ENCODE measurements at places on chromosomes 16 and 17.

- DNase-seq = no peak
These were observed 100.5 kb downstream of the XYLT1 start for GRCh38 chr16:17370223-17370707.

DNA sequence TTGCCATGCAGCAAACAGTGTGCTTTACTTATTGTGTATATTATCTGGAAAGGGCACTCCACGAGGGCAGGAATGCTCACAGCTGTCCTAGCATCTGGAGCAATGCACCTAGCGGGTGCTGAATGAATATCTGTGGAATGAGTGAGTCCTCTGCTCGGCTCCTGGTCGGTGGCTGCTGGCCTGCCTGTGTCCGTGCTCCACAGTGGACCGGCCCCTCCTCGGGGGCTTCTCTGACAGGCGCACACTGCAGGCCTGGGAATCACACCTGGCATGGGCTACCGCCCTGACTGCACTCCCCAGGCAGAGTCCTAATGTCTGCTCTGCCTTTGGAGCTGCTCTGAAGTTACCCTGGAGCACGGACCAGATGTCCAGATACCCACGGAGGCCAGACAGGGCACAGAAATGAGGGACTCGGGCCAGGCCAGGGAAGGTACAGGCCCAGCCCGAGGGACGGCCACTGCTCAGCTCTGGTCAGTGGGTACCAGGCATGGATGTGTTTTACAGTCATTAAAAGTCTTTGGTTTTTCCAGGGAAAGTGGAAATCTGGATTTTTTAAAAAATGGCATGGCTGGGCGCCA lies 21.1 kb upstream of the AKTIP start:
- no peak for DNase-seq

DNA sequence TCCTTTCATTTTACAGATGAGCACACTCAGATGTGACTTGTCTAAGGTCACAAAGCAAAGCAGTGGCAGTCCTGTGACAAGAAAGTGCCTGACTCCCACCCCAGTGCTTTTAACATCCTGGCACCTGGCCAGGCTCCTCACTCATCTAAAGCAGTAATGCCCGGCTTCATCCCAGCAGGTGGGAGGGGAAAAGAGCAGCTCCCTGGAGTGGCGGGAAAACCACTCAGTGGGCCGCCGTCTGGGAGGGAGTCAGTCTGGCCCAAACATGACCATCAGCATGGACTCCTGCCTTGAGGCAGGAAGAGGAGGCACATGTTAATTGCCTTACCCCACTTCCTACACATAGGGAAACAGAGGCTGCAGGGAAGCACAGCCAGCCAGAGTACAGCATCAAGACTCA lies 2.6 kb downstream of the PCGF2 start:
- no peak for DNase-seq

DNA sequence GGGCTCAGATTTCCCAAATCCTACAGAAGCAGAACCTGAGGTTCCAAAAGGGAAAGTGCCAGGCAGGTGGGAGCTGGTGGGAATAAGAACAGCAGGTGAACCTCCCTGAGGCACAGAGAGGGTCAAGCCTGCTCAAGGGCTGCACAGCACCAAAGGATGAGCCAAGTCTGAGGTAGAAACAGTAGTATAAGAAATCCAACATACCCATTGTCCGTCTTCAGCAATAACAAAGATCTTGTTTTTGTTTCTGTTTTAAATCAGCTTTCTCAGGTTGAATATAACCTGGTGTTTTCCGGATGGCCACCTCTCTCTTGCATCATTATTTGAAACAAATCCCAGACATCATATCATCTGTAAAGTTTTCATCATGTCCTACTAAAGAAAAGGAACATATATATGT lies 10.6 kb upstream of the CES3 start:
- no peak for DNase-seq

GRCh38 chr17:71850812-71851211 lies 270.0 kb upstream of the SOX9 start:
- DNase-seq = no peak

GRCh38 chr17:2250140-2251095 lies 53.2 kb downstream of the SMG6 start:
- DNase-seq = no peak

DNA sequence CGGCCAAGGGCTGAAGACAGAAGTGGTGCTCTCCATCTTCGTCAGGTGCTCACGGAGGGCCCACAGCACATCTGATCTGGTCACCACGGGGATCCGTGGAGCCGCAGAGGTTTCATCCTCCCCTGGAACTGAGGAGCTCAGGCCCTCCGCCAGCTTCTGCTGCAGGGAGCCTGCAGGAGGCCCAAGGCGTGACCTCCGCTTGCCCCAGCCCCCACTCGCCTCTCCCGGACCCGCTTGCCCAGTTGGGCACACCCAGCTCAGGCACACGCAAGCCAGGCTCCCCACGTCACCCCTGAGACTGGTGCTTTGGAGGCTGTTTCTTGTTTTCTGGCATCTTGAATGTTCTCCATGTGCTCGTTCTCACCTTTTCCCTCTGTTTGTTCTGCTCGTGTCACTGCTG lies 39.4 kb upstream of the CHMP6 start:
- no peak for DNase-seq

DNA sequence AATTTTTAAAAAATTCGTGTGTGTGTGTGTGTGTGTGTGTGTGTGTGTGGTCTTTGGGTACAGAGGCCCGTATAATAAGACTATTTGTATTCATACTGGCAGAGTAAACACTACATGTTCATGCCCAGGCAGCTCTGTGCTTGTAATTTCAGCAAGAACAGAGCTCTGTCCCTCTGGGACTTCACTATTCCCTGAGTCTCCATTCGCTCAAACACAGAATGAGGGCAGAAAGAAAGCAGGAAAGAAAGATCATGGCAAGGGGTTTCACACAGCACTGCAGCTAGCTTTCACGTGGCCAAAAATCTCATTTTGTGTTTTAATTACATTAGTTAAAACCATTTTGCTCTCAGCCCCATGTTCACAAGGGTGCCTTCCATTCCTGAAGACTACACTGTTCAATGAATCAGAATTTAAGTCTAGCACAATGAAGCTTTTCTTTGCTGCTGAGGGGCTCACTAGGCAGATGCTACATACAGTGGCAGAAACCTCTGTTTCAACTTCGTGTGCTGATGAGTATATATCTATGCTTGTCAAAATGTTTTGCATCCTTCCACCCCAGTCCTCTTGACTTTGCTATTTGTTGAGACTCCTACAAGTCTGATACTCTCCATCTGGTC lies 198.4 kb upstream of the C17orf78 start:
- DNase-seq = no peak

DNA sequence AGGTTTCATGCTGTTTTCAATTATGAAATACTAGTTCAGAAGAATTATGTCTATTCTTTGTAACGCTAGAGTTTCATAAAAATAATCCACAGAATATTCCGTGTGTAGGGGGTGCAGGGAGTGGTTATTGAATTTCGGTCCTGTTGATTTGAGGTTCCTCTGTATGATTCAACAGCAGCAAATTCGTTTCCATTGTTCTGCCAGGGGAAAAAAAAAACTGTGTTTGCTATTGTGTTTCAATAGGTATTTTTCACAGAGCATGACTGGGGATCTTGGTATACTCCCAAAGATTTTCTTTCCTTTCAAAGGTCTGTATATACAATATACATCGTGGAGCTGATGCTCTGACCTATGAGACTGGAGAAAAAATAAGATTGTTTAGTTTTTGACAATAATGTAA lies 15.8 kb downstream of the SHISA9 start:
- DNase-seq = no peak

DNA sequence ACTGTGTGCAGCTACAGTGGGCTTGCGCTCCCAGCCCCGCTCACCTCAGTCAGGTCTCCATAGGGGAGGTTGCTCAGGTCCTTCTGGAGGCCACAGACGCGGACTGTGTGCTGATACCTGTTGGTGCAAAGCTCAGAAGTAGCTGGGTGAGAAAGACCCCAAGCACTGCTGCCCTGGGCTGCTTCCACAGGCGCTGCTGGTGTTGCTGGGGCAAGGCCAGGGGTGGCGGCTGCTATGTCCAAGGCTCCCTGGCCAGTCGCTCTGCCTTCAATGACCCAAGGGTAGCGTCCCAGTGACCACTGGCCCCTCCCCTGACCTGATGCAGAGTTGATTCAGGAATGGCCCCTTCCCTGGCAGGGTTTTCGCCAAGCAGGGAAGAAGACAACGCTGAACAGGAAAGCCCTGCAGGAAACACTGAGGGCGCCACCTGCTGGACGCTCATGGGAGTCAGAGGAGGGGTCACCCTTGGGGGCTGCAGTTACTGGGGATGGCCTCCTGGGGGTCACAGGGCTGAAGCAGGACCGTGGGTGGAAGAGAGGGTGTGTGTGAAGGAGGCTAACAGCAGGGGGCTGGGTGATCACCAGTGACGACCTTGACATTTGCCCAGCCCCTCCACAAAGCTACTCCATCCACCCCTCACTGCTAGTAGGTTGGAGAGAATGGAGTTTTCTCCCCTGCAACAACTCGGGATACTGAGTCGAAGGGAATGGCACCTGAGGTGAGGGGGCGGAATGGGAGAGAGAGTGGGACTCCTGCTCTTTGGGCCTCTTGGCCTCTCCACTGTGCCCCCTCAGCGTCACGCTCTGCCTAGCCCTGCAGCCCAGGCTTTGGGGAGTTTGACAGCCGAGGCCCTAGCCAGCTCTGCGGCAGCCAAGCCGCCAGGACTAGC lies 38.3 kb downstream of the ABCC12 start:
- peak; percentile 54 for DNase-seq

- DNase-seq = peak; percentile 79
These were observed 80.7 kb downstream of the PLD6 start for GRCh38 chr17:17125136-17126084.

DNA sequence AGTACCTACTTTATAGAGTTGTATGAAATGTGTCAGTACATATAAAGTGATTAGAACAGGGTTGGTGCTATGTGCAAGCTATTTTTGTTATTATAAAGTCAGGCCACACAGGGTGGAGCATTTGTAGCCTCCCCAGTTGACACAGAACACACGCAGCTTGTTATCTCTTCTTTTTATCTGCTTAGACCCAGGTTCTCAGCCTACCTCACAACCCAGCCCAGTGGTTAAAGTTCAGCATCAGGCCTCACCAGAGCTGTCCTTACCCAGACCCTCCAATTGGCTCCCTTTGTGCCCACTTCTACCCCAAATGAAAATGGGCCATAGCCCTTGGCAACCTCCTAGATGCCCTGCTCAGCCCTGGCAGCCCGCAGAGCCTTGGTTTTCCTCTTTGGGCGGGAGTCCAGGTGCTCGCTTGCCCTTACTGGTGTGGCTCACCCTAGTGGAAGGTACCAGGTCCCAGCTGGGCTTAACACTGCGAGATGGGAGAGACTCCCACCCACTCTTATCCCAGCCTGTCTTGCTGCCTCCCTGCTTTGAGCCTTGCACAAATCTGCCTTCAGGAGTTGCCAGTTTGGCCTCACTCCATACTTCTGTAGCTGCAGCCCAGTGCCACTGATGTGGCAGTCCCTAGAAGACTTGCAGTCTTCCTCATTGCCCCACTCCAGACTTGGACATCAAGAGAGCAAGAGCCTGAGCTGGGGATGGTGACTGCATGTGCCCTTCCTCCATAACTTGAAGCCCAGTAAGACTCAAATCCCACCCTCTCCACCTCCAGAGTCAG lies 1.1 kb upstream of the PIGS start:
- DNase-seq = no peak

GRCh38 chr17:67421869-67422273 lies 44.8 kb downstream of the PITPNC1 start:
- no peak for DNase-seq

GRCh38 chr17:68437979-68438822 lies 19.1 kb downstream of the WIPI1 start:
- no peak for DNase-seq

- peak; percentile 69 for DNase-seq
These were observed 16.1 kb upstream of the ADAMTS18 start for GRCh38 chr16:77450790-77451487.

DNA sequence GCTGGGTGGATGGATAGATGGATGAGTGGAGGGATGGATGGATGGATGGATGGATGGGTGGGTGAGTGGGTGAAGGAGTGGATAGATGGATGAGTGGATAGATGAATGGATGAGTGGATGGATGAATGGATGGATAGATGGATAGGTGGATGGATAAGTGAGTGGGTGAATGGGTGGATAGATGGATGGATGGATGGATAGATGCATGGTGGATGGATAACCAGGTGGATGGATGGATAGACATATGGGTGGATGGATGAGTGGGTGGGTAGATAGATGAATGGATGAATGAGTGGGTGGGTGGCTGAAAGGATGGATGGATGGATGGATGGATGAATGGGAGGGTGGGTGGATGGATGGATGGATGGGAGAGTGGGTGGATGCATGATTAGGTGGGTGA lies 51.0 kb upstream of the ZC3H18 start:
- no peak for DNase-seq

GRCh38 chr16:83701494-83701893 lies 106.3 kb upstream of the HSBP1 start:
- no peak for DNase-seq

Measured in cerebellar cortex (tissue), 1 donor.